ENCODE measurements at places on chromosomes 5 and 9.

- no peak for DNase-seq
These were observed 16.5 kb downstream of the TPPP start for GRCh38 chr5:676699-677076.

DNA sequence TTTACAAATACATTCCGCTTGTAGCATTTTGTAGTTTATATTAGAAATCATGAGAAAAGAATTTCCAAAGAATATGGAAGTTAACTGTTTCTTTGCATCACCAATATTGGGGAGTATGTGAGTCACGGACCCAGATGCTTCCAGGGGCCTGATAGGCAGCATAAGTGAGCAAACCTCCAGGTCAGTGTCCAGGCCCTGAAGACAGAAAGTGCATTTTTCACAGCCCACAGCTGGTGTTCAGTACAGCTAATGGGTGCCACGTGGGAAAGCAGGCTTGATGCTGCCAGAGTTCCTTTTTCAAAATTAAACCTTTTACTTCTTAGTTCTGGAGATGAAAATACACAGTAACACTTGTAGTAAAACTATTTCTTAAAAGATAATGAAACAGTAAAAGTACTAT is 454.4 kb upstream of the ACTBL2 start:
- no peak for DNase-seq

GRCh38 chr5:169474226-169474625 is 109.3 kb upstream of the SPDL1 start:
- DNase-seq, result peak; percentile 3

DNA sequence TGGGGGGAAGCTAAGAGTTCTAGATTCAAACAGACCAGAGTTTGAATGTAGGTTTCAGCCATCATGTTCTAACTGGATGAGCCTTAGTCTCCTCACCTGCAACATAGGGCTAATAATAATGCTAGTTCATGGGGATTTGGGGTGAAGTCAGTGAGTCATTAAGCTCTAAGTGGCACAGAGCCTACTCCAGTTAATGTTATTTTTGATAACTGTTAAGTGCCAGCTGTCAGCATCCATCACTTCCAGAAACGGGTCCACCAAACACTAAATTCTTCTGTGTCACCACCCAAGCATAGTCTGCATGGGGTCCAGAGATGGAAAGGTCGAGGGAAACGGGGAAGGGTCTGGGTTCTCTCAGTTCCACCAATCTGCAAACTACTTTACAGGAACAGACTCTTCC is 1.8 kb upstream of the TSC1 start:
- peak; percentile 5 for DNase-seq

GRCh38 chr5:63805151-63805550 is 157.1 kb downstream of the HTR1A start:
- DNase-seq, result no peak

DNA sequence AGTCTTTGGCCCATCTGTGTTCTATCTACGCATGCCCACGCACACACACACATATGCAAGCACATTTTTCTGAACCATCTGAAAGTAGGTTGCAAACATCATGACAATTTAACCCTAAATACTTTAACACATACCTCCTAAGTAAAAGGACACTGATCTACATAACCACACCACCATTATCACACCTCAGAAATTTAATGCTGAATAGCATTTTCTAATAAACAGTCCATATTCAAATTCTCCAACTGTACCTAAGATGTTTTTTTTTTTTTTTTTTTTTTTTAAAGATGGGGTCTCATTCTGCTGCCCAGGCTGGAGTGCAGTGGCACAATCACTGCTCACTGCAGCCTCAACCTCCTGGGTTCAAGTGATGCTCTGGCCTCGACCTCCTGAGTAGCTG is 35.5 kb downstream of the DDX31 start:
- no peak for DNase-seq

GRCh38 chr9:33165263-33166151 is 1.6 kb downstream of the B4GALT1 start:
- peak; percentile 69 for DNase-seq

- DNase-seq, result no peak
These were observed 173.9 kb downstream of the GNAQ start for GRCh38 chr9:77857513-77858259.

DNA sequence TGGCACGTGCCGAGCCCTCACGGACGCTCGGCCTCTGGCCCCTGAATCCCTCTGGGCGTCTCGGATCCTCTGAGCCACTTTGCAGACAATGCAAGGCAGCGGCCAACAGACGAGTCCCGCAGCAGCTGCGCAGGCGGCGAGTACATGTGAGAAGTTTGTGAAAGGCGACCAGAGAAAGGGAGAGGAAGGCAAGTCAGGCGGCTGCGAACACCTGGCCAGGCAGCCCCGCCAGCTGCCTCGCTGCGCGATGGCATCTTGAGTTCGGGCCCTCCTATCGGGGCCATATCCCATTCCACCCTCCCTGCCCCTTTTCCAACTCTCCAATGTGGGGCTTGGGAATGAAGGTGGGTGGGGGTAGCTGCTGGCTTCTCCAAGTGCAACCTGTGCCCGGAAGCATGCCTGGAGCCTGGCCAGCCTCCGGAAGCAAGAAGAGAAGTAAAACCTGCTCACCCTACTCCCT is 4.5 kb upstream of the POU4F3 start:
- DNase-seq, result peak; percentile 41

- DNase-seq, result no peak
These were observed 73.4 kb downstream of the TEK start for GRCh38 chr9:27182421-27182820.

DNA sequence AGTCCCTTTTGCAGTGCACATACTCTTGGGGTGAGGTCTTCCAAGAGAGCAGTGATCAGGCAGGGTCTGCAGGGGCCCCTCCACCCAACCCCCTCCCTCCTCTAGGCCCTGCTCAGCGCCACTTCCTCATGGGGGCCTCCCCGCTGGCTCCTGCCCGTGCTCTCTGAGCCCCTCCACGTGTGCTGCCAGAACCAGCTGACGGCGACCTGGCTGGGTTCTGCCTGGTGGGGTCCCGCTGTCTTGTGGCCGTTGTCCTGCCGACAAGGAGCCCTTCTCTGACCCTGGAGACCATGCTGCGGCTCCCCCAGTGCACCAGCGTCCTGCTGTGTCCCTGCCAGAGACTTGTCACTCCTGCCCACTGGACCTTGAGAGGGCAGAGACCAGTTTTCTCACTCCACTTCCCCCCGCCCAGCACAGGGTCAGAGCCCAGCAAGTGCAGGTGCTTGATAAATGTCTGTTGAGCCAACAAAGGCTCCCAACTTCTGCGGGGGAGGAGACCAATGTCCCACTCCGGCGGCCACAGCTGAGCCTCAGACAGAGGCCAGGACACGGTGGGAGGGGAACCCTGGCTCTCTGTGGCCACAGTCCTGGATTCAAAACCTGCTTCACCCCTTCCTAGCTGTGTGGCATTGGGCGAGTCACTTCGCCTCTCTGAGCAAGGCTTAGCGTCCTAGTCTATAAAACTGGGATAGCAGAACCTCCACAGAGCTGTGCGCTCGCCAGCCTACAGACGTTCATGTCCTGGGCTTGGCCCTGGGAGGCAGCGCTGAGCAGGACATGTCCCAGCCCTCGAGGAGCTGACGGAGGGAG is 24.8 kb downstream of the SARDH start:
- DNase-seq, result no peak

- DNase-seq, result no peak
These were observed 95.2 kb downstream of the C9orf50 start for GRCh38 chr9:129525656-129526196.

DNA sequence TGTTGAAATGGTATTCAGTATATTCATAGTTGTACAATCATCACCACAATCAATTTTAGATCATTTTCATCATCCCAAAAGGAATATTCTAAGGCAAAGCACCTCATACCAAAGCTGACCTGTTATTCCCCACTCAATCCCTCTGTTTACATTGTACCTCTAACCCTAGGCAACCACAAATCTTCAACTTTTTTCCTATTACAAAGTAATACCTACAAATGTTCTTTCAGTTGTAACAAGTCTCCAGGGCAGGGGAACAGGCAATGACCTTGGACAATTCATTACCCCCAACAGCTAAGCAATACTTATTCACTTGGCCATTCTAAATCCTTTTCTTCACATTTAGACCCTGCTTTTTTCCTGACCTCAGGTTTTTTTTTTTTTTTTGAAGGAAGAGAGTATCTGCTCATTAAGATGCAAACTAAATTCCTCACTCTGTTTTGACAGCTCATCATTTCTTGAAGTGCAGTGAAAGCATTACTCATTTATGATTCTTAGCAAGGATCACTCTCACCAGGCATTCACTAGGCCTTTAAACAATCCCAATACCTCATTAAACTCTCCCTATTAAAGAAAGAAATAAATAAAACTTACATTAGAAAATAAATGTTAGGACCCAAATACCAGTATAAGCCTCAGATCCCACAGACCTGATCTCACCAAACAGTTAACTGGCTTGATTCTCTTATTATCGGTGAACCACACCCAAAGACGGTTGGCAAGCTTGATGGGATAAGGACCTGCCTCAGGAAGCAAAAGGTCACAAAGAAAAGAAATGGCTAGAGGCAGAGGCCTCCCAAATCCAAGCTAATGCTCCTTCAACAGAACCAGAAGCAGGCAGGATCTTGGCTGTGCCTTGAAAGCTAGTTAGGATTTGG is 15.3 kb downstream of the MTMR12 start:
- DNase-seq, result no peak

DNA sequence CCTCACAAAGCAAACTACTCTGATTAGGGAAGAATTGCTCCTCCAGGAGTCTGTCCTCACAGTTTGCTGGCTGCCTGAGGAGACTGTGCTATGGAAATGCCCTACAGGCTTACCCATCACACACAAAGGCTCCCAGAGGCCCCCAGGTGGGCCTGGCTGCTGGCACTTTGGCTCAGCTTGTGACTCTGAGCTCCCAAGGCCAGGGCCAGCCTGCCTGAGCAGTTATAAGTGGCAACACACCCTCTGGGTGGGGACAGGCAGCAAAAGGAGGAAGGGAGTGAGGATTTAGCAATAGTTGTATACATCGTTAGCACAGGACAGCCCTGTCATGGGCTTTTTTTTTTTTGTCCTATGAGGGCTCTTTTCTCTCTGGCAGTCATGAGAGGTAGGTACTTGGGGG is 103.5 kb downstream of the DAPK1 start:
- DNase-seq, result peak; percentile 76

DNA sequence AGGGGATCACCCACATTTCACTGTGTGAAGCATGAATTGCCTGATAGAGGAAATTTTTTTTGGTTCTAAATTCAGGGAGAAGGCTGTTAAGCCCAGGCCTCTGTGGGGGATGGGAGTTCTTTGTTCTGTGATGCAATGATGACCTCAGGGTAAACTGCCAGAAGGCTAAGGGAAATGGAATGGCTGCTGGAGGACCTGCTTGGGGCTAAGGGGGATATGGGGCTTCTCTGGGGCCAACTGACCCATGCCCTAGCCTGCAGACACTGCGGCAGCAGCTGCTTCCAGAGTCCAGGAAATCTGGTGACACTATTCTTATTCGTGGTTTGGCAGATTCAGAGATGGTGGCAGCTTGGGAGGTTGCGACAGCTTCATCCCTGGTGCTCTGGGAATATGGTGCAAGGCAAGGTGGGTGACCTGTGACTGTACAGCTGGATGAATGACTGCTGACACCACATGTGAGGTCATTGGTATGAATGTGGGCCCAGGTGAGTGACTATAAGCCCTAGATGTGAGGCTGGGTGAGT is 30.3 kb downstream of the VCP start:
- peak; percentile 54 for DNase-seq

- peak; percentile 49 for DNase-seq
These were observed 85.6 kb downstream of the GADD45G start for GRCh38 chr9:89690334-89690912.

DNA sequence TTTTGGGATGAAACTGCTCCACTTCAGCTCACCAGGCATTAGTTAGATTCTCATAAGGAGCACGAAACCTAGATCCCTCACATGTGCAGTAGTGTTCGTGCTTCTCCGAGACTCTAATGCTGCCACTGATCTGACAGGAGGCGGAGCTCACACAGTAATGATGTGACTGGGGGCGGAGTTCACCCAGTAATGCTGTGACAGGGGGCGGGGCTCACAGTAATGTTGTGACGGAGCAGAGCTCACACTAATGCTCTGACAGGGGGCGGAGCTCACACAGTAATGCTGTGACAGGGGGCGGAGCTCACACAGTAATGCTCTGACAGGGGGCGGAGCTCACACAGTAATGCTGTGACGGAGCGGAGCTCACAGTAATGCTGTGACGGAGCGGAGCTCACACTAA is 27.1 kb upstream of the LRRC14B start:
- no peak for DNase-seq

- DNase-seq, result no peak
These were observed 192.9 kb upstream of the HMHB1 start for GRCh38 chr5:143619040-143619439.

DNA sequence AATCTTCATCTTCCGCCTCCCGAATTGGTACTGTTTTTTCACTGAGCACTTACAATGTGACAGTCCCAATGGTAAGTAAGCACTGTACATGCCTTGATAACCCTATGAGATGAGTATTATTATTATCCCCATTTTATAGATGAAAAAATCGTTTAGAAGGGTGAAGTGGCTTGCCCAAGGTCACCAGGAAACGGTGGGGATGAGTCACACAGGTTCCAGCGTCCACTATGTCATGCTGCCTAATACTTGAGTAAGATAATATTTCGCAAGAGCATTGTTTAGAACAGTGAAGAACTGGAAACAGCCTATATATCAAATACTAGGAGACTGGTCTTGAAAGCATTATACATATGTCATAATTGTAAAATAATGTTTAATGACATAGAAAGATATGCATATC is 12.9 kb downstream of the HAND1 start:
- no peak for DNase-seq

DNA sequence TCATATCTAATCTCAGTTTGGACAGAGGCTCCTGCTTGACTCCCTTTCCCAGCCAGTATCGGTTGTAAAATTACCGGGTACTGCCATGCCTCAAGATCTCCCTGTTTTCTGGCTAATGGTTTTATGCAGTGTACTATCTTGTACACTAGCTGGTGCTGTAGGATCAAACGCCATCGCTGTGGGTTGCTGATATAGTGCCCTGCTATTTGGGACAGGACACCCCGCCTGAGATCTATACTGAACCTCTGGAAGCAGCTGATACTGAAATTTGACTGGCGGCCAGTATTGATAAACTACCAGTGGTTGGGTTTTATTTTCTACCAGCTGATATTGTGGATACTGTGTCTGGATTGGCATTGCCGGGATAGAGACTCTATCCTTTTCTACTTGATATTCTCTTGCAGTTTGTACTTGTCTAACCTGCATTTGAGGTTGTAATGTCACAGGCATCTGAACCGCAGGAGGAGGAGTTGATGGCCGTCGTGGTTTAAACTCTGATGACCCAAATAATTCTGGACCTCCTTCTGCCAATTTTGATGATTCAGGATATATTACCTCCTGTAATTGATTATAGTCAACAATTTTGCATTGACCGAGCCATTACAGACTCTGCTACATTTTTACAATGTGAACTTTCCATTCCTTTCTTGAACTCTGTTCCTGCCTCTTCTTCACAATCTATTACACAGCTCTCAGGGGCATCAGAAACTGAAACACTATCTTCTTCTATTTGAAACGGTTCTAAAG is 112.5 kb upstream of the LARP1 start:
- DNase-seq, result peak; percentile 42
